ENCODE measurements at places on chromosomes 2 and 18.
A peak's percentile ranks its signal among the peaks of the same experiment; 100 is the strongest.

DNA sequence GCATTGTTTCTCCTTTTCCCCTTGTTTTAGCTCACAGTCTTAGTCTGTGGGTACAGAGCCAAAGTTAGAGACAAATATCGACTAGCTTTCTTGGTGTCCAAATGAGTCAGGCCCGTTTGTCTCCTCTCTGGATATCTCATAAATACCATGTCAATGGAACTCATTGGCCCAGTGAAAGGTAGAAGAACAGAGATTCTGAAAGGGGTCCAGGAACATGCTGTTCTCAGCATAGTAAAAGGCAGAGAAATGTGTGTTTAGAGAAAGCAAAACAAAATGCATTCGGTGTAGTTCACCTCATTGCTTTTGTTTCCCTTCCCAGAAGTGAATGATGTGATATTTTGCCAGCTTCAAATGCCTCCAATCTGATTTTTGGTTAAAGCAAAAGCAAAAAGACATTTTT, 238.6 kb upstream of the SLC8A1 start:
- no peak for DNase-seq

DNA sequence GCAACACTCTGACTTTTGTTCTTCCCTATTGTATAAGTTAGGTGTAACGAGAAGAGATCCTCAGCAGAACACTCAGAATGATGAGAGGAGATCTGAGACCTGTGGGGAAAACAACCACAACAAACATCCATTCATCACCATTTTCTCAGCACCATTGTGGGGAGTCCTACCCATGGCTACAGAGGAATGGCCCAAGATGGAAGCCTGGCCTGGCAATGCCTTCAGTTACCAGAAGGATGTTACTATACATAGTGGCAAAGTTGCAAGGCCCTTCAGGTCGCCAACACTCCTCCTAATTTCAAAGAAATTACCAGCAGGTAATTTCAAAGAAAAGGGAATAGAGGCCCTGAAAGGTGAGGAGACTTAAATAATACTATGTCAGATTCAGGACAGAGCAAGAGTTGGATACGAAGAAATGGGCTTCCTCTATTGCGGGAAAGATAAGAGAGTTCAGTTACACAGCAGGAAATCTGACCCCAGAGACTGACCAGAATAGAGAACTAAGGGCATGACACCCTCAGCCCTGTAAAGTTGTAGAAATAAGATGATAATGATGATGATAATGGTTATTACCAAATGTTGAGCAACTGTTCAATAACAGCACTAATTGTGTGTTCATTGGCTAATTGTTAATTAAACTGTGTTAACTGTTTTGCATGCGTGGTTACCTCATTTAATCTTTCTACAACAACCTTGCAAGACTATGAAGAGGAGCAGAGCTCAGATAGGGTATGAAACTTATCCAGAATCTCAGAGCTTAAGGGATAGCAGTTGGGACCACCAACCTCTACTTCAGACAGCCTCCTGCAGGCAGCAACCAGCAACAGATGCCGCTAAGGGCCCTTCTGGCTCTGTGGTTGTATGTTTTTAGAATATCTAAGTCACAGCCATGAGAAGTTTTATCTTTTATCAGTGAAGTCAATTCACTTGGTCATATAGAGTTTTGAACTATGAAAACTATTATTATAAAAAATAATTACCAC, 37.5 kb downstream of the DHRS9 start:
- DNase-seq = no peak

GRCh38 chr18:52339891-52340371, at the start of gene DCC:
TSS of gene DCC (plus strand) at chr18:52340197. CDS start at chr18:52340788, 591 bp downstream.
- DNase-seq = no peak

DNA sequence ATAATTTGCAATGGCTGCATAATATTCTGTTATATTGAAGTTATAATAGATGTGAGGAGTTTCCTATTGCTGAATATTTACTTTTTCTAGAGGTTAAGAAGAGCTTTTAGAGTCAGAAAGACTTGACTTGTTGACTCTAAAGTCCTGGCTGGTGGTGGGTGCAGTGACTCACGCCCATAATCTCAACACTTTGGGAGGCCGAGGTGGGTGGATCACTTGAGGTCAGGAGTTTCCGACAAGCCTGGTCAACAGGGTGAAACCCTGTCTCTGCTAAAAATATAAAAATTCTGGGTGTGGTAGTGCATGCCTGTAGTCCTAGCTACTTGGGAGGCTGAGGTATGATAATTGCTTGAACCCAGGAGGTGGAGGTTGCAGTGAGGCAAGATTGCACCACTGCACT, 33.9 kb upstream of the ATIC start:
- no peak for DNase-seq

GRCh38 chr2:235834781-235835180, 333.4 kb downstream of the GBX2 start:
- no peak for DNase-seq

DNA sequence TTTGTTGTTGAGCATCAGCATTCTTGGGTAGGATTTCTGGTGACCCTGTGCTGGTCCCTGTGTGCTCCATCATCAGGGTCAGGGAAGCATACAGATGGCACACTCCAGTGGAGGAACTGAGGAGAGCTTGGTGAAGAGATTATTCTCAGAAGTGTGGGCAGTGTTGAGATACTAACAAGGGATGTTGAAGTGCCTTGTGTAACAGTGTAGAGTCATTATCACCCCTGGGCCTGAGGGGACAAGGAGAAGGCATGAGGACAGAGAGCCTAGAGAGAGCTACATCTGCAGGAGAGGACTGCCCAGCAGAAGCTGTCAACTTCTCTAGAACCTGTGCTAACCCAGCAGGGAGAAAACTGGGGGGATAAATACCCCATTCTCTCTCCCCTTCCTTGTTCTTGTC, 189.0 kb downstream of the PLCL1 start:
- DNase-seq = no peak

DNA sequence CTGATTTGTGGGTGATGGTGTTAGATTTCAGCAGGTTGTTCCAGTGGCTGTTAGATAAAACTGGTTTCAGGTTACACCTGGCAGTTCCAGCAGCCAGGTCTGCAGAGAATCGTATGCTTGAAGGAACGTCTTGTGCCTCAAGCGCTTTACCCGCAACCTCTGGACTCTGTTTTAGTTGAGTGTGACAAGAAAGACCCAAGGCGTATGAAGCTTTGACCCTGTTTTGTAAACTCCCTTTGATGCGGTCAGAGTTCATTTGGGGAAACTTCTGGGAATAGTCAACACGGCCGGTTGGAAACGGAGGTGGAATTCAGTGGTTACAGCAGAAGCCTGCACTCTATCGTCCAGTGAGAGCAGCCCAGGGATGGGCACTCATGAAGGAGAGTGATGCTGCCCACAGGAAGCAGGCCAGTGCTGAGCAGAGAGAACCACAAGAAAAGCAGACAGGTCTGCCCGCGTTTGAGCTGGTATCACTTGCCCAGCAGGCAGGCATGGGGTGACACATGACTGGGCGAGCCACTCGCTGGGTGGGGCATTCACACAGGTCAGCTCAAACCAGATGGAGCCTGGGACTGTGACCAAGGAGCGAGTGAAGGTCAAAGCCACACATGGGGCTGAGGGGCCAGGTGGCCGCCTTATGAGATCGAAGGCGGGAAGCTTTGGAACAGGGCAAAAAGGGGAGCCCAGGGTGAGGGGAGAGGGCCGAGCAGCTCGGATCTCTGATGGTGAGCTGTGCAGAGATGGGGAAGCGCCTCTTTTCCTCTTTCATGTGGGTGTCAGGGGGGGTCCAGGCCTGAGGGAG, 99.6 kb upstream of the MBOAT2 start:
- no peak for DNase-seq

DNA sequence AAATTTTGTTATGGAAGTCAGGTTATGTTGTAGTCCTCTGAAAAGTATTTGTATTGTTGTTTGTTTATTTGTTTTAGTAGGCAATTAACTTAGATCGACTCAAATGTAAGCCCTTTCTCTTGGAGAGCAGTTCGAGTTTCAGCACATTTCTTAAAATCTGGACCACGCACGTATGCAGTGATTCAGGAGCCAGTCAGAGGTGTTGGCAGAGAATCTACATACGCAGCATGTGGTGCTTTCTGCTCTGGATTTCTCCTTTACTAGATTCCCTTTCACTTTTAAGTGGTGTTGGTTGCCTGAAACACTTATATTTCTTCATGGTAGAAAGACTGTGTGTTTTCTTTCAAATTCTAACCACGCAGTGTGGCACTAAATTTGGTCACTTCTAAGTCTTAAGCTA, 773.9 kb upstream of the LRATD1 start:
- DNase-seq = no peak

GRCh38 chr2:152022090-152022489, 76.8 kb downstream of the CACNB4 start:
- DNase-seq = no peak

DNA sequence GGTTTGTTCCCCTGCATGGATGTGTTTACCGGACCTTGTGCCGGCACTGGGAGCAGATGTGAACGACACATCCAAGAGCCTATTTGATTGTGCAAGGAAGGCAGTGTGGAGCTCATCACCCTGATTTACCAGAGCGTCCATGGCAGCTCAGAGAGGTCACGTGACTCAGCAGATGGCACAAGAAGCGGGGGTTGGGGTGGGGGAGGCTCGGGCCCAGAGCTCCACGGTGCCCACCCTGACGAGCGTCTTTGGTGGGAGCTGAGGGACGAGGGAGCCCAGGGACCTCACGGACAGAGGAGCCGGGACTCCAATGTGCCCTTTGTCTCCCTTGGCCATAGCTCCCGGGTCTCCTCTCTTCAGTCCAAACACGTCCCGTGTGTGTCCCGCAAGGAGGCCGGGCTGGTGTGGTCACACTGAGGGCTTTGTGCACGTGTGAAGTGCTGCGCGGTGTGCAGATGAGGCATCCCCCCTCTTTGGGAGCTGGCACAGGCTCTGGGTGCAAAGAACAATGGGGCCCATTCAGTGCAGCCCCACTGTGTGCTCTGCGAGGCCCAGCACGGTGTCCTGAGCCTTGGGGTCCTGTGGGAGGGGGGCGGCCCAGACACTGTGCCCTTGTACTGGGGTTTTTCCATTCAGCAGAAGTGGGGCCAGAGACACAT, 15.5 kb downstream of the KCNIP3 start:
- no peak for DNase-seq

DNA sequence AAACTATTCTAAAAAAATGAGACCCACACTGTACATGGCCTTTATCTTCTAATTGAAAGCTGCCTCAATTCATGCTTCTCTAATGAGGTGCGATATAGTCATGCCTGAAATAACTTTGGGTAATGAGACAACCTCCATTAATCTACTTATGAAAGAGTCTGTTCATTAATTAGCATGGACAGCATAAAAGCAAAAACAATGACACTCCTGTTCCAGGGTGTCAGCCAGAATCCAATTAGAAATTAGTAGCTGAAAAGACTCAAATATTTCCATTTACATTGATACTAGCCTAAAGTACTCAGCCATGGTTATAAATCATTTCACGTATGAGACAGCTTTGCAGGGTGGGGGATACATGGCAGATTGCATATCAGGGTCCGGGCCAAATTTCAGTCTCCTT, 288.7 kb downstream of the AKAIN1 start:
- no peak for DNase-seq

DNA sequence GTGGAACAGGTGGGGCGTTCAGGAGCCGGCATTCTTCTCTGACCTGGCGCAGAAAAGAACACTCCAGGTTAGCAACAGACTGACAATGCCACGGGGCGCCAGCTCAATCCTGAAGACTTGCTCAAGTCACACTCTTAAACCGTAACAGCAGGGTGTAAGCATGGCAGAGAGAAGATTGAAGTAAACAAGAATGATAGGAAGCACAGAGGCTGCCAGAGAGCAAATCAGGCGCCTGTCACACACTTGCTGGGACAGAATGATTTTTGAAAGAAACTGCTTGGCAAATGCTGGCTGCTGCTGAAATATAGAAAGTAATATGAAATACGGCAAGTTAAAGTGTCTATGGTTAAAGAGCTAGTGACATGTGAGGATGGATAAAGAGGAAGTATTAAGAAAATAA, 80.5 kb downstream of the MEP1B start:
- no peak for DNase-seq

- DNase-seq = no peak
Measured at GRCh38 chr18:74689251-74689650, 91.6 kb downstream of the ZNF407 start.

DNA sequence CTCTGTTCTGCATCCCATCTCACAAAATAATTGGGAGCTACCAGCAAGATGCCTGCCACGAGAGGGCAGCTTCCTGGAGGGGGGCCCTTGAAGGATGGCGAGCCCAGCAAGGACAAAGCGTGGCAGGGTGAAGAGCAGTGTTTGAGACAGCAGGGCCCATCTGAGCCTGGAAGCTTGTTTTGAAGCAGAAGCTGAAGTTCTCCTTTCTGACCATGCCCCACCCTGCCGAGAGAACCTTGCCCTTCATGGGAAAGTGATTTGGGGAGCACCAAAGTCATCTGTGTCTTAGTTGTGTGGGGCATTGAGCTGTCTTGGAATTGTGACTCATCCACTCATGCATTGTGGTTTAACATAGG, 216.3 kb downstream of the BCL11A start:
- no peak for DNase-seq

- DNase-seq = no peak
Measured at GRCh38 chr18:57312346-57313144, 39.8 kb upstream of the ST8SIA3 start.

GRCh38 chr18:48455555-48456478, 46.6 kb upstream of the ZBTB7C start:
- peak; percentile 40 for DNase-seq

- no peak for DNase-seq
Measured at GRCh38 chr2:198127627-198128026, 323.2 kb downstream of the PLCL1 start.

GRCh38 chr2:181790716-181791649, 100.5 kb upstream of the ITPRID2 start:
- peak; percentile 12 for DNase-seq

DNA sequence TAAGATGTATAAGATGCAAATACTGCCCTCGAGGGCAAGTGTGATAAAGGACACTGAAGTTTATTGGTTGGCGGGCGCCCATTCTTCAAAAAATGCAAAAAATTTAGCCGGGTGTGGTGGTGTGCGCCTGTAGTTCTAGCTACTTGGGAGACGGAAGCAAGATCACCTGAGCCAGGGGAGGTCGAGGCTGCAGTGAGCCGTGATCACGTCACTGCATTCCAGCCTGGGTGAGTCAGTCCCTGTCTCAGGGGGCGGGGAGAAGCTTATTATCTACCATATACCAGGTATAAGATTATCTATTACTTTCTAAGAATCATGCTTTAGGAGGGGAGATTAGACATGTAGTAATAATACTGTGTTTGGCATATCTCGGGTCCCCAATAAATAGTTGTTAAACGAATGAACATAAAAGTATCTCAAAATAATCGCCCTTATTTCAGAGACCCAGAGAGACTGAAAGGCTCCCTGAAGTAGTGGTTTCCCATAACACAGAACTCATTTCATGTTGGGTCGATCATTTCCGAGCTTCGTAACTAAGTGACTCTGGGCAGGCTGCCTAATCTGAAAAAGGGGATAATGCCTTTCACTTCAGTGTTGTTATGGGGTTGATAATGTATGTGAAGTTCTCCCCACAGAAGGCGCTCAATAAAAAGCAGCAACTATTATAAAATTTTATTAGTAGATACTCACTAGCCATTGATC, 1.2 kb upstream of the SELENOI start:
- no peak for DNase-seq

All from activated gamma-delta T cell treated with Interleukin-2 at 50 U/mL for 16 hours (primary cell).